ENCODE measurements at places on chromosomes 12 and 14.

- no peak for DNase-seq
These were observed 12.8 kb downstream of the BDKRB2 start for GRCh38 chr14:96217376-96217913.

DNA sequence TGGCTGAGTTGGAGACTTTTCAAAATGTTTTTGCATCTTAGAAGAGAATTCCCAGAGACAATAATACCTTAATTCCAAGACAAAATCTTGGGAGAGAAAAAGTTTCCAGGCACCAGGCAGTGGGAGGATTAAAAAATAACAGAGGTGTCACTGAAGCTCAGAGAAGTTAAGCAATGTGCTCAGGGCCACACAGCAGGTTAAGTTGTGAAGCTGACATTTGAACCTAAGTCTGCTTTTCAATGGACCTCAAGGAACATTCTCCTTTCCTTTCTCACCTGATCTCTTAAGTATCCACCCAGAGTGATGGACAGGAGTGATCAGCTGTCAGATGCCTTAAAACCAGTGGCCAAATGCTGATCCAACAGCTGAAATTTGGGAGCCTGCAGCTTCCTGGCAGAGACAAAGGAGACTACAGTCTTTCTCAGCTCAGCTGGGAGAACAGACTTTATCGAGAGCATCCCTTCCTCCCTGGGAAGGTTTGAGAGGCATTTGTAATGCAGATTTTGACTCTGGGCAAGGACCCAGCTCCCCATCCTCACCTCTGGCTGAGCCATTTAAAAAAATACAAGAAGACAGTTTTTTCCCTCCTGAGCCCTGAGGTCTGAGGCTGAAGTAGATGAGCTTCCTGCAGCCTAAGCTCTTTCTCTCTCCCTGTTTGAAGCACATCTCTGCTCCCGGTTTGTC lies 174.9 kb upstream of the RPH3A start:
- DNase-seq: no peak

GRCh38 chr12:32821710-32822109 lies 66.0 kb upstream of the YARS2 start:
- no peak for DNase-seq

- no peak for DNase-seq
These were observed 151.2 kb upstream of the KRR1 start for GRCh38 chr12:75662511-75663159.

DNA sequence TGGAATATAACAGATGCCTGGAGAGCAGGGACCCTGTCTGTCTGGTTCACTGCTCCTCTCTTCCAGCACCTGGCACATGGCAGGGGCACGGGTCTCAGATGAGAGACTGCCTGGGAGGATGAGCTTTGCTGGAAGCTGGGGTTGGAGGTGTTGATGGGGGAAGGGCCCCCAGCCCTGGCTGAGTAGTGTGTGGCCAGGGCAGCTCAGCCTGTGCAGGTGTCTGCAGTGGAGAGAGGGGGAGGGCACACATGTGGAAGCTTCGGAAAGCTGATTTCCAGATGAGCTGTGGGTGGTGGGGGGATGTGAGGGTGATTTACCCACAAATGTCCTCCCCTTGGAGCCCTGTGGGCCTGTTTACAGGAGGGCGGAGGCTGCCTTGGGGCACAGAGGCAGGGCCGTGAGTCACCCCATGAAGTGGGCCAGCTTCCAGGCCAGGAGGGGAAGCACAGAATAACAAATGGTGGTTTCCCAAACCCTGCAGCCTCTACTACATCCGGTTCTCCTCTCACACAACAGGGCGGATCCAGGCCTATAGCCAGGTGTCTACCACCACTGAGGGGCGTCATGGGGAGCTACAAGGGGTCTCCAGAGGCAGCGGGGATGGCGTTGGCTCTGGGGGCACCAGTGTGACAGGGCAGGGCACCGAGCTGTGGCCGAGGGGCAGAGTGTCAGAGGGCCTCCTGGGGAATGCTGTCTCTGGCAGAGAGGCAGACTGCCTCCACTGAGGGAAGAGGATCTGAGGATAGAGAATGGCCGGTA lies 11.0 kb downstream of the KRT7 start:
- no peak for DNase-seq

- DNase-seq: no peak
These were observed 179.9 kb downstream of the ADCK1 start for GRCh38 chr14:77979666-77980351.

DNA sequence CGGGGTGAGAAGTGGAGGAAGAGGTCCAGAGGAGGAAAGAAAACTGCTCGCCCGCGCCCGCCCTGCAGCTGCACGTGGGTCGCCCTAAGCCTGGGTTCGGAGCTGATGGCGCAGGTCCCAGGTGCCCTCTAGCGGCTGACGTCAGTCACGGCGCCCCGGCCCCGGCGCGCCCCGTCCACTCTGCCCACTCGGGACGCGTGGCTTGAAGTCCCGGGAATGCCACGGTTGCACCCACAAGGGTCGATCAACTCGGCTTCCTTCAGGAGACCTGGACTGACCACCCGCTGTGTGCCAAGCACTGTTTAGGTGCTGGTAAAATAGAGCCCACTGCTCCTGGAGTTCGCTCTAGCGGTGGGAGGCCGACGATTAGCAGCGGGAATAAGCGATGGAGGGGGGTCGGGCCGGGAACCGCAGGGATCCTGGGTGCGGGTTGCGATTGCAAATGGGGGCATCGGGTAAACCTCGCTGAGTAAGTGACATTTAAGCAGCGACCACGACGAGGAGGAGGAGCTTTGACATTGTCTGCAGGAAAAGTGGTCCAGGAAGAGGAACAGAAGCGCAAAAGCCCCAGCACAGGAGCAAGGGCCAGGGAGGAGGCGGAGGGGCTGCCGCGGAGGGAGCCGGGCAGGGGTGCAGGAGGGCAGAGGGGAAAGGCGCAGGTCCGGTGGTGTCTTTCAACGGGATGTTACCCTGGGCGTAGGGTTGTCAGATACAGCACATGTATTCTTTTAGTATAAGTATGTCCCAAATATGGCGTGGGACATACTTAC lies 5.1 kb upstream of the ZNF839 start:
- no peak for DNase-seq

DNA sequence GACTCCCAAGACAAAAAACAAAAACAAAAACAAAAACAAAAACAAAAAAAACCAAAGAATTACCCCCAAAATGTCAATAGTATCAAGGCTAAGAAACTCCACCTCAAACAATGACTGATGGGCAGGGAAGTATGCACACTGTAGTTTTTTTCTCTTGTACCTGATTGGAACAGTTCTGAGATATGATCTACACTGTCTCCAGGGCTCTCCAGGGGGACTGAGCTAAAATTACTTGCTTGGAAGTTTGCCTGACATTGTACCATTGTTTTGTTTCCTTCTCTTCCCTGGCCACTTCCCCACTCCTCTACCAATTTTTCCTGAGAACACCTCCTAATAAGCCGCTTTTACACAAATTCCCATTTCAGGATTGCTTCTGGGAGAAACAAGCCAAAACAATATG lies 22.3 kb upstream of the CATSPERB start:
- no peak for DNase-seq

DNA sequence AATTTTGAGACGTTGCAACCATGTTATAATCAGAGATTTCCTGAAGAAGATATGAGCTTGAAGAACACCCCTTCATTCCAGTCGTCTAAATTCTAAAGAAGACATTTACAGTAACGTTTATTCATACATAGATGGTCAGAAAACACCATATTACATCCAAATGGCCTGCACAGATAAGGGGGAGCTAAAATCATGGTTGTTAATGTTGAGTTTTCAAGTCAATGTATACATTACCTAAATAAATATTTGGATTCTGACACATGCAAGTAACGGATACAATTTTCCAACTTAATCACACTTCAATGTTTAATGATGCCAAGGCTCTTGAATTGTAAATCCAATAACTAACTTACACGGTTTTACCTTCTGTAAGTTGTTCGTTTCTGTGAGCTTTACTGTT lies 318.4 kb downstream of the SLC6A15 start:
- no peak for DNase-seq

DNA sequence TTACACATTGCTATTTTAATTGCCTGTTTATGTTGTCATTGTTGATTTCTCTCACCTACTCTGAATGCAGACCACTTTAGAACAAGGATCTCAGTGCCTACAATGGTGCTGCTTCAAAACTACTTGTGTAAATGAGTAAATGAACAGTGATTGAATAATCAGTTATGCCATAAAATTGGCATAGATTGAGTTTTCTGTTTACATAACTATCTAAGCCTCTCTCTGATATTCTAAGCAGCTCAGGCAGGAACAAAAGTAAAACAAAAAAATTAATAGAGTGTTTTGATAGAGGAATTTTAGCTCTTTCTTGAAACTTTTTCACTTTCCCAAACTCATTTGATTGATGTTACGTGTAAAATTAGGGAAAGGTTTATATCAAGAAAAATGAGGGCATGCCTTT lies 232.3 kb upstream of the KITLG start:
- no peak for DNase-seq

- no peak for DNase-seq
These were observed 22.2 kb upstream of the GPR132 start for GRCh38 chr14:105087308-105087962.

- DNase-seq: no peak
These were observed 7.0 kb downstream of the CISTR start for GRCh38 chr12:53744751-53745150.

GRCh38 chr12:49086116-49086515 lies 8.5 kb downstream of the DHH start:
- no peak for DNase-seq

DNA sequence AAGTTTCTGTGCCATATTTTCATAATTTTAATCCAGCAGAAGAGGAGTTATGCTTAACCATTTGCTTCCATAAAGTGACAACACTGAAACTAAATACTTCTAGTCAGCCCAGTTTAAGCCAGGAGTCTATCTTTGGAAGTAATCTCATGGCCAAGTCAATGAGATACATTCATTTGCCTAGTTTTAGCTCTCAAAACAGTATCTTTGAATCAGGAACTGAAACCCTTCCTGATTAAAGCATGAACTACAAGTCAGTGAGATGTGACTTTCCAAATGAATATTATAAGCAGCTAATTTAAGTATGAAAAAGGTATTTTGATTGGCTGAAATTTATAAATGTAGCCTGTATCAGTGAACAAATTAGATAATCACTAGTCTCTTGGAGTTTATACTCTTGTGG lies 491.5 kb downstream of the SLC6A15 start:
- DNase-seq: no peak

GRCh38 chr14:23326491-23327332 lies 5.5 kb downstream of the PABPN1 start:
- DNase-seq: no peak

DNA sequence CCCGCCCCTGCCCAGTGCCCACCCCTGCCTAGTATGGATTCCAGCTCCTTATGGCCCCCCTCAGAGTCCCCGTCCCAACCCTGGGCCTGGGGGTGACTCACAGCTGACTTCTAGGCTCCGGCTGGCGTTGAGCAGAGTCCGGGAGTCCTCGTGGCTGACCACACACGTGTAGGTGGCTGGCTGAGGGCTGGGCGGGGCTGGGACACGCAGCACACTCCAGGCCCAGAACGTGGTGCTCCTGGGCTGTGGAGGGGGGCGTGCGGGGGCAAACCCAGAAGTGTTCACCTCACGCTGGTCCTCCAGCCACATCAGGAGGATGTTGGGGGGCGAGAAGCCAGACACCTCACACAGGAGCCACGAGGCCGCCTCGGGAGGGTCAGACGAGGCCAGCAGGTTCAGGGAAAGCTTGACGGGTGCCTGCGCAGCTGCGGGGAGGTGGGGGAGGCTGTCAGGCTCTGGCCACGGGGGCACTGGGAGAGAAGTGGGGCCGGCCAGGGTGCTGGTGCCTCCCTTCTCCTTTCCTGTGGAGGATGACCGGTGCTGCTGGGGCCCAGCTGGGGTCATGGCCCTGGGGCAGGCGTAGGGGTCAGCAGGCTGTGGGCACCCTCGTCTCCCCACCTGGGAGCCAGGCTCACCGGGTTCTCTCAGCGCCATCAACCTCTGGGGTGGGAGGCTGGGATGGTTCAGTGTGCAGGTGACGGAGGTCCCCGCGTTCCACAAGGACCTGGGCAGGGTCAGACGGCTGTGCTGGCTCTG lies 314.1 kb downstream of the TMEM121 start:
- DNase-seq: no peak

GRCh38 chr14:96944297-96944696 lies 147.1 kb downstream of the VRK1 start:
- no peak for DNase-seq

DNA sequence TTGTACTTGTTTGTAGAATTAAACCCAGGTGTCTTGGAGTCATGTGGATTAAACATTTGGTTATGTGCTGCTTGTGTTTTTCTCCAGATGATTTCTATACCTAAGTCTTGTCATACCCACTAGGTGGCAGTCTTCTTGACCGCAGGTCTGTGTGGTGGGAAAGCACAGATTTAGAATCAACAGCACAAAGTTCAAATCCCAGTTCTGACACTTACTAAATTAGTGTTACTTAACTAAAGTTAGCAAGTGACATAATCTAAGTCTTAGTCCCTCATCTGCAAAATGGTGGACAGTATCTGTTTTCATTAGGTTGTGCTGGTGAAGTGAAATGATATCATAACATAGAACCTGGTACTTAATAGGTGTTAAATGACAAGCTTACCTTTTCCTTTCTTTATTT lies 151.0 kb upstream of the ARHGAP5 start:
- DNase-seq: no peak

- no peak for DNase-seq
These were observed 15.3 kb downstream of the SLC6A12 start for GRCh38 chr12:198705-199104.

DNA sequence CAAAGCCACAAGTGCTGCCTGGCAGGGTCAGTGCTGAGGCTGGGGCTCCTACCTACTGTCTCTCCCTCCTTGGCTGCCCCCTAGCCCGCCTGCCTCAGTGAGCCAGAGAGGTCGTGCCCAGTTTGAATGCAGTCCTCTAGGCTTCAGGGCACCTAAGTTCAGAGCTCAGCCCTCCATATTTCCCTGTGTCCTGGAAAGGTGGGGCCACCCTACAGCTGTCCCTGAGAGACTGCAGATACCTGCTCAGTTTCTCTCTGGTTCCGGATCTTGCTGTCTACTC lies 142.6 kb downstream of the CALM1 start:
- DNase-seq: no peak

- DNase-seq: no peak
These were observed 6.0 kb downstream of the PLA2G1B start for GRCh38 chr12:120321382-120322202.

DNA sequence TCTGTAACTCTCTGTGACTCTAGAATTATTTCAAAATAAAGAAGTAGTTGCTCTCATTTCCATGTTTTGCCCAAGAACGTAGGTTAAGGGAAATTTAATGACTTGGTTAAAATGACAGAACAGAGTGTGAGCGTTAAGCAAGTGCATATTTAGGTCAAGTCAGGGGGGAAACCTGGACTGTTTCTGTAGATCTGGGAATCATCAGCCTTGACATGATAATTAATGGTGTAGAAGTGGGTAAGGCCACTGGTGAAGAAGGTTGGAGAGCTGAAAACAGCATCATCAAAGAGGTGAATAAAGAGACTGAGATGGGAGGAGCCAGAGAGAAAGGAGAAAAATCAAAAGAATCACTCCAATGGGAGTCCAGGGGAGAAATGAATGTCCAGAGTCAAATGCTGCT lies 49.4 kb upstream of the STK38L start:
- no peak for DNase-seq
